ENCODE measurements at places on chromosomes 2 and 18.
A peak's percentile ranks its signal among the peaks of the same experiment; 100 is the strongest.

- H3K27ac ChIP-seq, result no peak overlapping the region
- no peaks in the 10 kb centered on the region for H3K4me1 ChIP-seq
- H3K27me3 ChIP-seq, result no peaks in the 10 kb centered on the region
- DNase-seq, result no peak
Observed at GRCh38 chr2:3712424-3712823, 9.0 kb downstream of the DCDC2C start.

DNA sequence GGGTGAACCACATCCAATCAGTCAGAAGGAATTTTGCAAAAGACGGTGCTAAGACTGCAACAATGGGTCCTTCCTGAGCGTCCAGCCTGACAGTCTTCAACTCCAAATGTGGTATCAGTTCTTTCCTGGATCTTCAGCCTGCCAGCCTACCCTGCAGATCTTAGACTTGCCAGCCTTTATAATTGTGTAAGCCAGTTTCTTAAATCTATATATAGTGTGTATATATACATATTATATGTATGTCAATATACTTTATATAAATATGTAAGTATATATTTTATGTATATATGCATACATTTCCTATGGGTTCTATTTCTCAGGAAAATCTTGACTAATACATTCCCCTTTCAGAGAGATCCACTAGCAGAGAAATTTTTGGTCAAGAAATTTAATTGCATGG lies 245.5 kb downstream of the FHOD3 start:
- DNase-seq, result no peak
- no peak overlapping the region for H3K4me3 ChIP-seq
- H3K27ac ChIP-seq, result no peak overlapping the region
- H3K27me3 ChIP-seq, result no peaks in the 10 kb centered on the region

DNA sequence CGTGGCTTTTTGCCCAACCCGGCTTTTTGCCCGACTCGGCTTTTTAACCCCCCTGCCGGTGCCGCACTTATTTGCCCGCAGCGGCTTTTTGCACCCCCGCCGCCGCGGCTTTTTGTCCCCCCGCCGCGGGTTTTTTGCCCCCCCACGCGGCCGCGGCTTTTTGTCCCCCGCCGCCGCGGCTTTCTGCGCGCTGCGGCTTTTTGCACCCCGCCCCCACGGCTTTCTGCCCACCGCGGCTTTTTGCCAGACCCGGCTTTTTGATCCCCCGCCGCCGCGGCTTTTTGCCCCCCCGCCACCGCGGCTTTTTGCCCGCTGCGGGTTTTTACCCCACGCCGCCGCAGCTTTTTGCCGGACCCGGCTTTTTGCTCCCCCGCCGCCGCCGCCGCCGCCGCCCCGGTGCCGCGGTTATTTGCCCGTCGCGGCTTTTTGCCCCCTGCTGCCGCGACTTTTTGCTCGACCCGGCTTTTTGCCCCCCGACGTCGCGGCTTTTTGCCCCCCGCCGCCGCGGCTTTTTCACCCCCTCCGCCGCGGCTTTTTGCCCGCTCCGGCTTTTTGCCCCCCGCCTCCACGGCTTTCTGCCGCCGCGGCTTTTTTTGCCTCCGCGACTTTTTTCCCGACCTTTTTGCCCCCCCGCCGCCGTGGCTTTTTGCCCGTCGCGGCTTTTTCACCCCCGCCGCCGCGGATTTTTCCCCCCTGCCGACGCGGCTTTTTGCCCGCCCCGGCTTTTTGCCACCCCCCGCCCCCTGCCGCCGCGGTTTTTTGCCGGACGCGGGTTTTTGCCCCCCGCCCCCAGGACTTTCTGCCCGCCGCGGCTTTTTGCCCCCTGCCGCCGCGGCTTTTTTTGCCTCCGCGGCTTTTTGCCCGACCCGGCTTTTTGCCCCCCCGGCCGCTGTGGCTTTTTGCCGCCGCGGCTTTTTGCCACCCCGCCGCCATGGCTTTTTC lies 2786.5 kb downstream of the RPIA start:
- no peaks in the 10 kb centered on the region for H3K36me3 ChIP-seq
- no peak overlapping the region for H3K27ac ChIP-seq
- peak; percentile 9 for DNase-seq
- H3K4me3 ChIP-seq, result peak overlapping the region; percentile 6

DNA sequence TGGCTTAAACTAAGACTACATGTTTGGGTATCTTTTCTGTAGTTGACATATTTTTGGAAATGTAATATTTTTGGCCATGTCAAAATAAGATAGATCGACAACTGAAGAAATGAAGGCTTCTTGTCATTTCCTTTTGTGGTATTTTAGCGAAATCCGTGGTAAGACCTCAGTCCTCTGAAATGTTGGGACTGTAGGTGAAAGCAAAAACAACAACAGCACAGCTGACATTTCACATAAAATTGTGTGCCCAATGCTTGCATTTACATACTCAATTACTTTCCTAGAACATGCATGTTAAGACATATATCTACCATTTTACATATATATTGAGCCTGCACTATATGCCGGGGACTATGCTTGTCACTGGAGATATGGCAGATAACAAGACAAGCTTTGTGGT lies 50.2 kb downstream of the SPP2 start:
- no peaks in the 10 kb centered on the region for H3K4me1 ChIP-seq
- H3K27me3 ChIP-seq, result no peaks in the 10 kb centered on the region
- no peaks in the 10 kb centered on the region for H3K36me3 ChIP-seq
- DNase-seq, result no peak
- no peak overlapping the region for H3K4me3 ChIP-seq

DNA sequence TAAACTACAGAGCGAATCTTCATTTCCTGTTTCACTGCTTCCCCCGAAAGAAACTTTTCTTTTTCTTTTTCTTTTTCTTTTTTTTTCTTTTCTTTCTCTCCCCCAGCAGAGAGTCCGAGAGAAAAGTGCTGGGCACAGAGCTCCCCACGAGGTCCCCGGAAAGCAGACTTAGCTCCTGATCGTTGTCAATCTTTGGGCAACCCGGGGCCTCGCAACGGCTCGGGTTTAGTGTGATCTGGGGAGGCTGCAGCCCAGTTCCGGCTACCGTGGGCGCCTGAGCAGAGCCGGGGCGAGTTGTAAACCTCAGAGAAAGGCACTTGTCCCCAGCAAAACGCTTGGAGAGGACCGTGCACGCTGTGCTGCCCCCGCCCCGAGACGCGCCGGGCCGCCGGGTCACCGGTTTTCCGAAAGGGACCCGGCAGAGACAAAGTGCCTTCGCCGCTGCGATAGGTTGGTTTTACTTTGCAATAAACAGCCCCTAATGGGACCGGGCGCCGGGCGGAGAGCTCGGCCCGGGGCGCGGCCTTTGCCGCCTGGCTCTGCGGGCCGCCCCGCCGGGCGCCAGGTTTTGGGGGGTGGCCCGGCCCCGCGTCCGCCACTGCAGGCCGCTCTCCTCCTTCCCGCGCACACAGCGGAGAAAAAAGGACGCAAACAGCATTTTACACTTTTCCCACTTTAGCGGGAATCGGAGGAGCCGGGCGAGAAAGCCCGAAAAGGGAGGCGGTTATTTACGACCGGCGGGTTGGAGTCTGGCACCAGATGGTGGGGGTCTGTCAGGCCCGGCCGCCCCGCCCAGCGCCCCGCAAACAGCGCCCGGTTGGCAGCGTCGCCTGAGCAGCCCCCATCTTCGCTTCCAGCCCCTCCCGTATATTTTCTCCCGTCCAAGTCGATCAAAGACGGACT lies 136.0 kb downstream of the INSIG2 start:
- DNase-seq, result no peak
- H3K4me1 ChIP-seq, result peaks cover 6% of the 10 kb centered on the region
- H3K4me3 ChIP-seq, result no peak overlapping the region
- H3K36me3 ChIP-seq, result no peaks in the 10 kb centered on the region
- H3K27ac ChIP-seq, result no peak overlapping the region
- H3K27me3 ChIP-seq, result peaks cover 44% of the 10 kb centered on the region
